ENCODE measurements at places on chromosomes 1 and 21.

- no peaks in the 10 kb centered on the region for H3K4me1 ChIP-seq
- no peak for DNase-seq
- H3K4me3 ChIP-seq, result no peak overlapping the region
Observed at GRCh38 chr1:111821121-111821745, 65.5 kb downstream of the DDX20 start.

DNA sequence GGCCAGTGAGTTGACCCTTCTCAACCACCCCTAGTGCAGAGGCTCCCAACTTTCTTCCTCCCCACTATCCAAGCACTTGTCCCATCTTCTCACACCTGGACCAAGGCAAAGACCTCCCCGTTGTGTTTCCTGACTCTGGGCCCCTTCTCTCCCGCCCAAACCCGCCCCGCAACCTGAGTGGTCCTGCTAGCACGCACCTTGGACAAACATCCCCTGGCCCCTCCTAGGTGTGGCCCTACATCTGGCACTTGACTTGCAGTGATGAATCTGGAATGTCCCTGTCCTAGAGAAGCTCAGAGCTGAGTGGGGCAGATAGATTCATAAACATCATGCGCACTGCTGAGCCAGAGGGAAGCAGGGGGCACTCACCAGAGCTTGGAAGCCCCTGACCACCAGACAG lies 2.3 kb downstream of the SLC5A9 start:
- H3K27ac ChIP-seq, result no peak overlapping the region
- no peak overlapping the region for H3K4me3 ChIP-seq
- no peaks in the 10 kb centered on the region for H3K4me1 ChIP-seq
- no peak for DNase-seq
- no peaks in the 10 kb centered on the region for H3K36me3 ChIP-seq

DNA sequence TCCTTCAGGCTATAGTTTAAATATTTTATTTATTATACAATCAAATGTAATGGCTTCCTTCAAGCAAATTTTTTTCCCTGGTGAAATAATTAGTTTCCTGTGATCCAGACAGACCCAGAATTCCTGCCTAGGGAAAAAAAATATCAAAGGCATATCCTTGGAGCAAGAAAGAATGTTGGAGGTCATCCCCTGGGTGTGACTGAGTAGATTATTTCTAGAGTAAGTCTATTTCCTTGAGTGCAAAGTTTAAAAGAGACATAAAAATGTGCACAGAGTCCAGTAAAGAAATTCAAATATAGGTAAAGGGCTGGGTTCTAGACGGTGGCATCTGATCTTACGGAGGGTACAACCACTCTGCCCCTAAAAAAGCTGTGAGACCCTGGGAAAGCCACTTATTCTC lies 32.2 kb upstream of the SAMD13 start:
- no peak overlapping the region for H3K4me3 ChIP-seq
- peaks cover 51% of the 10 kb centered on the region for H3K4me1 ChIP-seq
- no peak for DNase-seq
- H3K27ac ChIP-seq, result no peak overlapping the region
- no peaks in the 10 kb centered on the region for H3K36me3 ChIP-seq

GRCh38 chr1:56250809-56251208 lies 328.6 kb downstream of the PLPP3 start:
- H3K27ac ChIP-seq, result no peak overlapping the region
- H3K4me3 ChIP-seq, result no peak overlapping the region
- DNase-seq, result no peak
- no peaks in the 10 kb centered on the region for H3K27me3 ChIP-seq

- 0 out of 2 replicates have a peak, but pooled peaks cover 6% of the 10 kb centered on the region for H3K4me1 ChIP-seq
- peaks cover 38% of the 10 kb centered on the region for H3K36me3 ChIP-seq
- no peak overlapping the region for H3K4me3 ChIP-seq
Observed at GRCh38 chr1:162502928-162503327, 5.3 kb downstream of the UHMK1 start.

- H3K27me3 ChIP-seq, result no peaks in the 10 kb centered on the region
- H3K36me3 ChIP-seq, result peaks cover 9% of the 10 kb centered on the region
- H3K4me1 ChIP-seq, result no peaks in the 10 kb centered on the region
- no peak for DNase-seq
- H3K27ac ChIP-seq, result no peak overlapping the region
Observed at GRCh38 chr1:145747398-145748247, 28.3 kb downstream of the CD160 start.

DNA sequence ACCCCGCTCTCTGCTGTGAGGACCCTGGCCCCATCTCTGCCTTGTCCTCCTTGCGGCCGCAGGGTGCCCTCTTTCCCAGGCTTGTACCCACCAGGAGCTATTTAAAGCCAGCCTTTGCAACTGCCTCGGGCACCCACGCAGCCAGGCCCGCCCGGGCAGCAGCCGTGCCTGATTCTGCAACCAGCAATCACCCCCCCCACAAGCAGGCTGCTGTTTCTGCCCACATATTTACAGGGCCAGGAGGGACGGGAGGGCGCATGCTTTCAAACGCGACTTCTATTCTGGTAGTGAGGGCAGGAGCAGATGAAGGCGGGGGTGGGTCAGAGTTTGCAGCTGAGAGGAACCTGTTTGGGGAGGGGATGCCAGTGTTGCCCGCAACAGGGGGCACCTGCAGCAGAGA lies 13.6 kb downstream of the GABRD start:
- H3K27me3 ChIP-seq, result peaks cover 79% of the 10 kb centered on the region
- H3K4me3 ChIP-seq, result no peak overlapping the region
- no peaks in the 10 kb centered on the region for H3K4me1 ChIP-seq

- H3K4me3 ChIP-seq, result no peak overlapping the region
- no peaks in the 10 kb centered on the region for H3K36me3 ChIP-seq
- no peak overlapping the region for H3K27ac ChIP-seq
- no peak for DNase-seq
- no peaks in the 10 kb centered on the region for H3K27me3 ChIP-seq
Observed at GRCh38 chr1:219731771-219732170, 118.9 kb upstream of the ZC3H11B start.

DNA sequence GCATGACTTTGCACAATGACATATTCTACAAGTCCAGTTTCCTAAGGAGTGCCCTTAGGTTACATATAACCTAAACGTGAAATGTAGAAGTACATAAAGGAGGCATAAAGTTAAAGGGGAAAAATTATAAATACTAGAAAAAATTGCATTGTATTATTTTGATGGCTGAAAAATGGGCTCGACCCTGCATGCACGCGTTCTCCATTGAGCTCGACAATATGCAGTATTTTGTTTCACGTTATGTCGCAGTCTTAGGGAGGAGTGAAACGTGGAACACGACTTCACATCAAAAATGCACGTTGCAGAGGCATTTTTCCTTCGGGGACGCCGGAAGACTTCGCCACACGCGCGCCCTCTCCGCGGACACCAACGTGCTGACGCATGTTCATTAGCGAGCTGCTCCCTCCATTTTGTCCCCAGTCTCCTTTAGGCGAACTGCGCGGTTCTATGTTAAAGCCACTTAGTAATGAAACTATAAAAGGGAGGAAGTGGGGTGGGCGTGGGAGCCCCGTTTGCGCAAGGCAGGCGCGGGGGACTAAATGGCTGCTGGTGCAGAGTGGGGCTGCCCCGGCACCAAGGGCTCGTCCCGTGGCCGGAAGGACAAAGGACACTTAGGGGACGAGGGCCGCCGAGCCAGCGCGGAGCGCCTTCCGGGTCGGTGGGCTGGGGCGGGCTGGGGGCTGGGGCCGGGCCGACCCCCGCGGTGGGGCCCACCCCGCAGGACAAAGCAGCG lies 749 bp upstream of the COX20 start:
- H3K27ac ChIP-seq, result peak overlapping the region; percentile 98
- peaks cover 10% of the 10 kb centered on the region for H3K36me3 ChIP-seq
- H3K4me3 ChIP-seq, result peak overlapping the region; percentile 79
- H3K27me3 ChIP-seq, result no peaks in the 10 kb centered on the region
- peaks cover 22% of the 10 kb centered on the region for H3K4me1 ChIP-seq

GRCh38 chr1:157097692-157098091 lies 1.9 kb downstream of the ETV3L start:
- no peak overlapping the region for H3K27ac ChIP-seq
- H3K36me3 ChIP-seq, result no peaks in the 10 kb centered on the region
- no peak for DNase-seq
- H3K4me1 ChIP-seq, result no peaks in the 10 kb centered on the region

DNA sequence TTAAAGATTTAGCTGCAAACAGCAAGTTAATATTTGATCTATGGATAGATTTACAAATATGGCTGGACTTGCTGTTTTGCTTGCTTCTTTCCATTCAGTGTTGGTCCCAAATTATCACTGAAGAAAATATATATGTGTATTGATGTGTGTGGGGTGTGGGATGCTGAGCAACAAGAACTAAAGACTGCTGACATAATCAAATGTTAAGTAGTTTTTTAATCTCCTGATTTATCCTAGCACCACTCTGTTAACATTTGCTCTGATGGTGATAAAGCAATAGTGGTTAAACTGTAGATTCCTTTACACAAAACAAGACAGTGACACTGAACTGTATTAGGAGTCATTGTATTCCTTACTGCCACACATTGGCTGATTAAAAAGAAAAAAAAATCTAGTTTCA lies 1023.5 kb upstream of the B3GALT2 start:
- no peaks in the 10 kb centered on the region for H3K4me1 ChIP-seq
- H3K27me3 ChIP-seq, result no peaks in the 10 kb centered on the region
- H3K4me3 ChIP-seq, result no peak overlapping the region
- H3K27ac ChIP-seq, result no peak overlapping the region

DNA sequence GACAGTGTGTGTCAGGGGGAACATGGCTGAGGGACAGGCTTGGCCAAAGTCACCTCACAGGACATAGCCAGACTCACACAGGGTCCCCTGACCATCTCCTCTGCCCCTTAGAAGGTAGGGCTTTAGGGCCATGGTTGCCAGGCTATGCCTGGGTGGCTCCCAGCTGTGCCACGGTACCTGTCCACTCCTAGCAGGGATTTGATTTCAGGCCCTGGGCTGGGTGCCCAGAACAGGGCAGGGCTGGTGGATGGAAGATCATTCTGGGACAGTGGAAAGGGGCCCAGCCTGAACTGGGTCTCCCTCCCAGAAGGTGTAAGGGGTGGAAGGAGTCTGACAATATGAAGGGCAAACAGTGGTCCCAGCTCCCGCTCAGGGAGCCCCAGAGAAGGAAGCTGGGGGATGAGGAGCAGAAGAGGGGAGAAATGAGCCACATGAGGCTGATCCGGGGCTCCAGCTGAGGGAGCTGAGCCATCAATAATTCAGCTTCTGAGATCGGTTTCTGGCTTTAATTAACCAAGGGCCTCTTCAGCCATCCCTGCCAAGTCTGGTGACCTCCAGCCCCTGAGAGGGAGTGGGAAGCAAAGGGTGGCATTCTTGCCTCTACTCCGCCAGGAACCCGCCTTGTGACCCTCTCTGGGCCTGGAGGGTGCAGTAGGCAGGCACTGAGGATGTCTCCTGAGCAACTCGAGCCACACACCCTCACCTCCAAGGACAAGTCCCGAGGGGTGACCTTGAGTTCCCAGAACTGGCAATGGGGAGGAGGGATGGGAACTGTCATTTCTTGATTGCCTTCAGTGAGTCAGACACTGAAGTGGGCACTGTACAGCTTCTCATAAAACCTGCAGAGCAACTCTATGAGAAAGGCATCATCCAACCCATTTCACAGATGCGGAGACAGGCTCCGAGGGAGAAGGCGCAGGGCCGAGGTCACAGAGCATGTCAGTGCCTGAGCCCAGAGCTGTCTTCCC lies 2.1 kb downstream of the CD164L2 start:
- no peak for DNase-seq
- no peak overlapping the region for H3K4me3 ChIP-seq
- H3K4me1 ChIP-seq, result no peaks in the 10 kb centered on the region
- H3K36me3 ChIP-seq, result no peaks in the 10 kb centered on the region

DNA sequence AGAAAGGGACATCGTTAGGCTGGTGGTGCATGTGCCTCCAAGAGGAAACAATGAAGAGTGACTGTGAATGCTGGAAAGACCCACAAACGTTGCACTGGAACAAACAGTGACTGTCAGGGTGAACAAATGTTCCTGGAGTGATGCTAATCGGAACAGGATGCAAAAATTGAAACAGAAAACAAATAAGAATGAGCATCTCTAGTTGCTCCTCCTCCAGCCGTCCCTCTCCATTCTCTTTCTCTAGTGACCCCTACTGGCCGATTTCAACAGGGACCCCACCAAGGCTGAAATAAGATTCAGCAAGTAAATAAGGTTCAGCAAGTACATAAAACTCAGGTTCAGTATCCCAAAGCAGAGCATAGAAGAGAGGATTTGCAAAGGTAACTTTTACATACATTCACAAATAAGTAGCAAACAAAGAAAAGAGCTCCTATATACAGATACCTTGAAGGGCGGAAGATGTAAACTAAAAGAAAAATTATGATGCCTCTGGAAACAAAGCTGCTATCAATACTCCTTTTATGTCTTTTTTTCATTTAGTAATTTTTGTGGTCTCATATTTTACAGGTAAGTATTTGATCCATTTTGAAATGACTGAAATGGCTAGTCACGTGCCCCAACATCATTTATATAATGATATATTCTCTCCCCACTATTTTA lies 836.1 kb upstream of the ADAMTS5 start:
- no peaks in the 10 kb centered on the region for H3K27me3 ChIP-seq
- H3K27ac ChIP-seq, result no peak overlapping the region
- DNase-seq, result no peak
- H3K36me3 ChIP-seq, result no peaks in the 10 kb centered on the region

DNA sequence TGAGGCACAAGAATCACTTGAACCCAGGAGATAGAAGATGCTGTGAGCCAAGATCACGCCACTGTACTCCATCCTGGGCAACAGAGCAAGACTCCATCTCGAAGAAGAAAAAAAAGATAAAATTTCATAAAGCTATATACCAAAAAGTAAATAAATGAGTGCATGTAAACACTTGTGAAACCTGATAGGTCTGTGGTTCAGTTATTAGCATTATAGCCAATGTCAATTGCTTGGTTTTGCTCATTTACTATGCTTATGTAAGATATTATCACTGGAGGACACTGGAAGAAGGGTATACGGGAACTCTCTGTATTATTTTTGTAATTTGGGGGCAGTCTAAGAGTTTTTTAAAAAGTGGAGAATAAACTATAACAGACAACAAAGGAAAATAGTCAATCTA lies 17.7 kb upstream of the TAL1 start:
- no peak overlapping the region for H3K27ac ChIP-seq
- no peak overlapping the region for H3K4me3 ChIP-seq
- peaks cover 9% of the 10 kb centered on the region for H3K4me1 ChIP-seq
- 0 out of 2 replicates have a peak, but pooled peaks cover 5% of the 10 kb centered on the region for H3K36me3 ChIP-seq
- H3K27me3 ChIP-seq, result no peaks in the 10 kb centered on the region

GRCh38 chr1:3886691-3887090 lies 13.4 kb downstream of the C1orf174 start:
- no peaks in the 10 kb centered on the region for H3K27me3 ChIP-seq
- H3K36me3 ChIP-seq, result no peaks in the 10 kb centered on the region
- no peak overlapping the region for H3K4me3 ChIP-seq
- DNase-seq, result no peak
- H3K4me1 ChIP-seq, result no peaks in the 10 kb centered on the region
